Thymus (tissue), 14 donors: ENCODE measurements at places on chromosomes 4 and X. TPM values are rescaled to one million over a fixed set of nuclear protein-coding genes. Genes with fewer than 3 reads are reported as not detected.
A peak's percentile ranks its signal among the peaks of the same experiment; 100 is the strongest.

- no peak for DNase-seq
Measured at GRCh38 chrX:56068274-56068758, 163.8 kb upstream of the KLF8 start.

DNA sequence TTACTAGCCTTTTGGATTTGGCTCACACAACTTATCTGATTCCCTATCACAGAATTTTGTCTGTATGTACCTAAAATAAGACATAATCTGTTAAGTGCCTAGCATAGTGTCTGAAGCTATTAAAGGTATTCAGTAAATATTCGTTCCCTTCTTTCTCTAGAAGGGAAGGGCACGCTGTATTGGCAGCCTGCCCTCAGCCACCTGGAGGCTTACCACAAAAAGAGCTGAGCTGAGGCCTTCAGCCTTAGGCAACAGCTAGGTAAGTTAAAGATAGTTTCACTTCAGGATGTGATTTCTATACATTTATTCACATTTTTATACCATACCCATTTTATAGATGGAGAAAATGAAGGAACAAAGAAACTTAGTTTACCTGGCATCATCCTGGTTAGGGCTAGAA, 400.0 kb upstream of the LCORL start:
- DNase-seq = no peak

- DNase-seq = no peak
Measured at GRCh38 chr4:61245069-61245714, 45.1 kb downstream of the ADGRL3 start.

Gene ATP2B3
- 0.09 TPM for total RNA-seq

Gene MAGEA2B
- not detected for total RNA-seq

Gene PDGFRA
- 10.0 TPM for total RNA-seq

Gene CENPVL2
- total RNA-seq = 0.24 TPM

GRCh38 chrX:3697701-3698279, 15.7 kb downstream of the PRKX start:
- DNase-seq = no peak

DNA sequence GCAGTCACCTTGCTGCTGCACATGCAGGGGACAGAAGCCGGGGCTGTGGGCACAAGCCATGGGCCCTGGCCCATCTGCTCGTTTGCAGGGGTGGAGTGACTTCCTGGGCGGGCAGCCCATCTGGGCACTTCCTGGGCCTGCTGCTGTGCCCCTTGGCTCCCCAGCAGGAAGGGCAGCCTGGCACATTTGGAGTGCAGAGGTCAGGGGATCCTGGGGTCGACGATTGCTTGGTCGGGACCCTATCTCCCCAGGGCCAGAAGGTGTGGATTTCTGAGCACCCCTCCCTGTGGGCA, 10.9 kb upstream of the MXD4 start:
- no peak for DNase-seq

DNA sequence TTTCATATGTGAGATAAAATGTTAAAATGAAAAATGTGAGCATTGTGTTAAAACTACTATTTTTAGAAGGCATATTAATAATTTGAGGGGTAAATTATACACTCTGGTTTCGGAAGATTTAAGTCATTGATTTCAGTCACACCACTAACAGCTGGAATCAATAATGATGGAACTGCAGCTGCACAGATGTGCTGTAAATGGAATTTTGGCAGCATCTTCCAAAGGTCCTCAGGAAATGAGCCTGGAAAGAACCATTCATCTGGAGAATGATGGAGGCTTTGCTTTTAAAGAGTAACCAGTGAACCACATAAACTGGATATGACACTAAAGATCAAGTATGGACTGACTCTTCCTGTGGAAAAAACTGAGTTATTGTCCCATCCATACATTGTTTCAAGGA, 759.0 kb upstream of the EPHA5 start:
- DNase-seq = no peak

Gene PDCL2
- total RNA-seq = not detected

GRCh38 chr4:2141022-2141761, 82.1 kb downstream of the NAT8L start:
- no peak for DNase-seq

DNA sequence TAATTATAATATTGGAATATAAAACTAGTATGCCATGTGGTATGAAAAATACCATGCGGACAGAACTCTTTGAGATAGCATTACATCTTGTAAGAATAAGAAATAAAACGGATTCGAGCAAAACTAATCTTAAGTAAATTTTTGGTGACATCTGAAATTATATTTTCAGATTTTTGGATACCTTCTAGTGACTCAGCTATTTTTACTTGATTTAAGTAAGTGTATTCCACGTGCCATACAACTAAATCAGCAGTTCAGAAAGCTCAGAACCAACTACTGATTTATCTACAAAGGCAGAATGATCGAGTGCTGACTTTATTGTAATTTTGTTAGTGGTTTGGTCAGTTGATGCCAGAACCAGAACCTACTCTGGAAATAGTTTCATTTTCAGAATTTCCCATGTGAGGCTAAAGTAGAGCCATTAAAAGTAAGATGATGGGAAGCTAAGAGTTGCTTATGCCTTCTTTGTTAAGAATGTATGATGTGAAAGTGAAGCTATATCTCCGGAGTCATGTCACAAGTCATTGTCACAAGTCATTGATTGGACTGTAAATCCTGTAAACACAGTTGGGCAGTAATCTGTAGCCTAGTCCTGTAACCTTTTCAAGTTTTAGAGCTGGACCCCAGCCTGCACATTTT, 4.0 kb downstream of the ING2 start:
- DNase-seq = no peak

GRCh38 chrX:48714573-48714972, 18.0 kb downstream of the SUV39H1 start:
- no peak for DNase-seq

DNA sequence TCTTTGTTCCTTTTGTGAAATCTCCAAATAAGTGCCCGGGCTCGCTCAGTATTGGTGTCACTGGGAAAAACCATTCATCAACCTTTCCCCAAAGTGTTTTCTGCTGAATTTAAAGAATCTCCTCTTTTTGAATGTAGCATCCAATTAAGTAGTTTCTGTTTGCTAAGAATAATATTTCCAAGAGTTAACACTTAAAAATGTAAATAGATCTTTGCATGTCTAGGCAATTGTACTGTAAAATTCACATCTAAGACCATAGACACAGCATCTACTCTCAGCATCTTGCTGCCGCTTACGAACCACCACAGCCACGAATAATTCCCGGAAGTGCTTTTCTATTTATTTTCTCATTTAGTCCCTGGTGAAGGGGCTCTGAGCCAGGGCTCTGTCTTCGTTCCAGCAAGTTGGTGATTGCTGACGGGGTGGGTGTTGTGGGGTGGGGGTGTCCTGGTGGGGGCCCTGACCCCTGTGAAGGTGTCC, 1.4 kb downstream of the NSG1 start:
- no peak for DNase-seq

Gene DCAF12L2
- total RNA-seq = 0.42 TPM

GRCh38 chr4:8707045-8707781, 114.6 kb downstream of the CPZ start:
- no peak for DNase-seq

Gene MAGEA1
- total RNA-seq = not detected

Gene PHF8
- 13.4 TPM for total RNA-seq

DNA sequence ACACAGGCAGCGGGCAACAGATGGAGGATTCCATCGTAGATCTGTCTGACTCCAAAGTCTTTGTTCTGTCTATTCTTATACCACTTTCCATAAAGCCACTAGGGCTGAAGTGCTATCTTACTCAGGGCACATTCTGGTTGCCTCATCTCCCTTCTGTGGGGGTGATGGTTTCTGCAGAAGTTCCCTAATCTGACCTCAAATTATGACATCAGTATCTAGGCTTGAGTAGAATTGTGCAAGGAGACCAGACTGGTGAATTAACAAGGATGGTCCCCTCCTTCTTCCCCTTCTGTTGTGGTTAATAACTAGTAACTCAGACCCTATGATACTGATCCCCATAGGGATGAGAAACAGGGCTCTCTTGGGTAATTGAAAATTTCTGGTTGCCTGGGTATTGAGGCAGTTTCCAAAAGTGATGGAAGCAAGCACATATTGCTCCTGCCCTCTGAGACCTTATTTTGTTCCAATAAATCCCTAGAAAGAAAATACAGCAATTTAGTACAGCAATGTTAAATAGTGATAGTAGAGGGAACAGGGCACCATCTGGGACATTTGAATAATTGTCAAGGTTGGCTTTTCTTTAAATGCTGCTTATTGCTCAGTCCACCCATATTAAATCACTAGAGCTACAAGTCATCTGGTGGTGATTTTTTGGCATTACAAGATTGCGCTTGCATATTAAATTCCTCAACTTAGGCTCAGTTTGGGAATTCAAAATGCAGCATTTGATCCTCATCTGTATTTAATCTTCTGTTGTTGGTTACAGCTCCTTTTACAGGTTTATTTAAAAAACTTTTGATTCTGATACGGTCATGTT, 57.3 kb upstream of the AP1S2 start:
- peak; percentile 5 for DNase-seq

DNA sequence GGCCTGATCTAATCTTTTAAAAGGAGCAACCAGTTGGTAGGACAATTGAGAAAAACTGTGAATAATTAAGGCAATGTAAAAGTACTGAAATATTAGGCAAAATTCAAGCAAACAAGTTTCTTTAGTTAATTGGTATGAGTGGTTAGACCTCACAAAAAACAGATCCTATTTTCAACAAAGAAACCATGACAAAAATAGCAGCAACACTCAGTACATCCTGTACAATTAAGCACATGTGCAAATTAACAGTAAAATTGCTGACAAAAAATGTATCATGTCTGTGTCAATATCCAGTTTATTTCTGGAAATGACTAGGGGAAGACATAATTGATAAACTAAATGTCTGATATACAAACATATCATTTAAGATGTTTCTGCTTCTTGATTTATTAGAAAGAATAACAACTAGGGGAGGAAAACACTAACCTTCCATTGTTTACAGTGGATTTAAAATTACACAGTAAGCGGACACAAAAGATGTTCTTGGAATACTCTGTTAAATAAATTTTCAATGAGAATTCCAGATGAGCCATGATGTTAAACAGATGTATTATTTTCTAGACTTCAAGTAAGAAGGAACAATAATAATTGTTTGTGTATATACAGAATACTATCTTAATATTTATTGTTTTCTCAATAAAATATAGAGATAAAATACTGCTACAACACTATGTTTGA, 638.9 kb downstream of the SPRY1 start:
- DNase-seq = no peak

Gene ADH1C
- 0.33 TPM for total RNA-seq

GRCh38 chr4:8043596-8043995, 103.9 kb upstream of the AFAP1 start:
- no peak for DNase-seq

- no peak for DNase-seq
Measured at GRCh38 chr4:88937081-88937480, 119.9 kb downstream of the FAM13A start.

Gene ARHGAP24
- total RNA-seq = 10.0 TPM

Gene CXCL6
- total RNA-seq = 0.85 TPM

GRCh38 chr4:176744091-176744490, 48.6 kb downstream of the VEGFC start:
- no peak for DNase-seq

DNA sequence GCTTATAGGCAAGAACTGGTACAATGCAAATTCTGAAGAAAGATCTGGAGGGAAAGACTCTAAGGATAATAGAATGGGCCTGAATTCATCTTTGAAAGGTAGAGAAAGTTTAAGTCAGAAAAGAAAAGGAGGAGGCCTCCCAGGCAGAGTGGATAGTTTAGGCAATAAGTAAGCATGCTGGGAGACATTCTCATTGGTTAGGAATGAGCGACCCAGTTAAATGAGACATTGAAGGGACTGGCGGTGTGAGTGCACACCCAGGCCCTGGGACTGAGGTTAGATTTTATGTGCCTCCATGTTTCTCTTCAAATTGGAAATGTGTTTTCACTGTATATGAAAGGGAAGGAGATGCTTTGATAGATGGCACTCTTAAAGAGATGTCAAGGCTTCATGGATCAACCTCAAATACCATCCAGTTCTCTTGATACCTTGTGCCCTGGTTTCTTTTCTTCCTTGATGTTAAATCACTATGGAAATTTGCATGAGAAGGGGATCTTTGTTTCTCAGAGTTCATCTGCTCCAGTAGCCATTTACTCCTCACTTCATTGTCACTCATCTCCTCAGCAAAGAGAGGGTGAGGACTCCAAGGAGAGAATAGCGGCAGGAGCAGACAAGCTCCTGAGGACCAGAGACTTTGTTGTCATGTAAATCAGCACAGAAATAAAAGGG, 584.2 kb upstream of the INTU start:
- DNase-seq = no peak

DNA sequence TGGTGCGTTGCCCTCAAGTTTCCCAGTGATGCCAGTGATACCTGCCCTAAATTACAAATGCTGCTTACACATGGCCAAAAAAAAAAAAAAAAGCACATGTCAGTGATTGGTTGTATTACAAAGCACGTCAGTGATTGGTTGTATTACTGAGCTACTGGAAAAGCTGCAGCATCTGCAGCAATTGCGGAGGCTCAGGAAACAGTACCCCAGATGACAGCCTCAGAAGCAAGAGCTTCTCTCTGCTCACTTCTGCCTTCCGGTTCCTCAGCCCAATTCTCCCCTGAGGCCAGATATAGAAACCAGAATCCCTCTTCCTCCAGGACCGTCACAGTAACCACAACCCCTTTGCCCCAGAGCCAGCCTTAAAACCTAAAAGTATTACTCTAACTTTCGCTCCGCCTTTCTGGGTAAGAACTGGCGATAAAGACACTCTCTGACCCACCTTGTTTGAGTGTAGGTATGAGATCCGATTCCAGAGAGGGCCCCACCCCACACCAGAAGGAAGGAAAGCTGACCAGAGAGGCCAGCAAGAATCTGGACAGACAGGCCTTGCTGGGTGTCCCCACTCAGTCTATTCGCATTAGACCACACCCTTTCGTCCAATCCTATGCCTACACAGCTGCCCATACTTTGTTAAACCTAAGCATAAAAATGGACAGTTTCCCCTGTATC, 85.0 kb upstream of the SORBS2 start:
- DNase-seq = no peak

Gene GAGE12E
- not detected for total RNA-seq

DNA sequence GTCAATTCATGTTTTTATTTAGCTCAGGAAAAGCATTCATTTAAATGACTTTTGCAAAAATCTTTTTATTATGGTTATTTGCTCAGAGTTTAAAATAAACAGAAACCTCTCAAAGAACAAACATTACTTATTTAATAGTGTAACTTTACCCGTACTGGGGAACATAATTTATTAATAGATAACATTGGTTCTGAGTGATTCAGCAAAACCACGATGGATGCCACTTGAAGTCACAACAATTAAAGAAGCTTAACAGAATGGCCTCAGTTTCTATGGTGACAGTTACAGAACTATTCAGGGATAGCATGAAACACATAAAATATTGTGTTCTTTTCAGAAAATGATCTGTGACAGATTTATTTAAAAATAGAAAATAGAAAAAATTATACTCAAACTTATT, 368.7 kb downstream of the CCSER1 start:
- DNase-seq = no peak

Gene ADH7
- not detected for total RNA-seq

- no peak for DNase-seq
Measured at GRCh38 chrX:123989235-123989634, 27.7 kb downstream of the STAG2 start.
